ENCODE measurements at places on chromosomes 11 and 22. TPM values are rescaled to one million over a fixed set of nuclear protein-coding genes. Genes with fewer than 3 reads are reported as not detected.

- no peak for DNase-seq
Measured at GRCh38 chr11:64347193-64347867, 7.3 kb downstream of the CCDC88B start.

- no peak for DNase-seq
Measured at GRCh38 chr11:73298233-73298632, 9.8 kb upstream of the ARHGEF17 start.

- peak; percentile 24 for DNase-seq
Measured at GRCh38 chr11:117805045-117805444, 8.0 kb upstream of the DSCAML1 start.

DNA sequence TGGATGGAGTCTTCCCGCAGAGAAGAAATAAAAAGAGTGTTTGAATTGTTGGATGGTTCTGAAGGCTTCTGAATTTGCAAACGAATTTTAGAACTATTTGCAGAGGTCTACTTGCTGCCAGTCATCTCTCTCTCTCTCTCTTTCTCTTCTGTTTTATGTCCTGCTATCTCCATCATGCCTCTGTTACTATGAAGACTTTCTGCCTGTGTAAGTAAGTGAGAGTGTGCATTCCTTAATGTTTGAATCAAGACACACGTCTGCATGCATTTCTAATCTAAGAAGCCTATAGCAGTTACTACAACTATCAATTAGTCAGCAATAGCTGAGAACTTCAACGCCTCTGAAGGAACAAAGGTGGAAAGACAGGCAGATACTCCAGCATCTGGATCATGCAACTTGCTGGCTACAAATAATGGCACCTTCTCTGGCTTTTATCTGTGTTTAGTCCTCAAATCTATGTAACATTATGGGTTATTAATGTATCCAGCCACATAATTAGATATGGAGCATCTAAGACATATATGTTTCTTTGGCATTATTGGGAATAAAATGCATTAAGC, 191.5 kb upstream of the BLID start:
- DNase-seq, result no peak

GRCh38 chr11:65432686-65433582, 10.3 kb downstream of the NEAT1 start:
- DNase-seq, result peak; percentile 65

DNA sequence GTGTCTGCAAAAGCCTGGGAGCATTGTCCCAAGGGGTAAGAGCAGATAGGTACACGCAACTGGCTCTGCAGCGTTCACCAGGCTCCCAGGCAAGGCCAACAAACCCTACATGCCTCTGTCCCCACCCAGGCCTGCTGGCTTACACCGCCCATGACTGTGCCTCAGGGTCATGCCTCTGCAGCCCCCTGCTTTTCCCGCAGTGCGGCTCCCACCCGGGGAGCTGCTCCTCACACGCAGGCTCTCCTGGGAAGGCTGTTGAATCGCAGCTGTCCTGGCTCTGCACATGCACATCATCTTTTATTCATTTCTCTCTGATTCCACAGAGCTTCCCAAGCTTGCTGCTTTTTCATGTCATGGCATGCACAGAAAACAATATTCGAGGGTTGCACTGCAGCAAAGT, 29.2 kb upstream of the B3GAT1 start:
- no peak for DNase-seq

DNA sequence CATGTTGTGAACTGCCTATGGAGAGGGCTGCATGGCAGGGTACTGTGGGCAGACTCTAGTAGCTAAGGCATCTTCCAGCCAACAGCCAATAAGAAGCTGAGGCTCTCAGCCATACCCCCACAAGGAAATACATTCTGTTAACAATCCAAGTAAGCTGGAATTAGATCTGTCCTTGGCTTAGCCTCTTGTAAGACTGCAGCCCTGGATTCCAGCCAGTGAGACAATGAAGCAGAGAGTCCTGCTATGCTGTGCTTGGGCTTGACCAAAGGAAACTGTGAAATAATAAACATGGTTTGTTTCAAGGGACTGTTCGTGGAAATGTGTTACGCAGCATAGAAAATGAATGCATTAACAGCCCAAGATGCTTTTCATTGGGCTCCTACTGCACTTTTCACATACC, 1097.4 kb upstream of the CCDC90B start:
- no peak for DNase-seq

DNA sequence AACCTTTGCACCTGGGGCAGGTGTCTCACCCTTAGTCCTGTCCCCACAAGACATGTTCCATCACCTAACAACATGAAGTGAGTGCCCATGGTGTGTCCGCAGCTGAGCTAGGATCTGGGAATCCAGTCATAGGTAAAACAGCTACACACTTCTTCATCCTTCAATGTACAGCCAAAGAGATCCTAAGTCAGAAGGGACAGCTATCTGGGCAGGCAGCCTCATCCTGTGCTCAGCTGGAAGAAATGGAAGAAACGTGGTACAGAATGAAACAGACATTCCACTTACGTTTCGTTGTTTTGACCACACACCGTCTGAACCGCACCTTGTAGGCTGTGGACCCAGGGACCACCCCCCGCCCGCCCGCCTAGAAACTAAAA, 30.8 kb downstream of the PDGFB start:
- no peak for DNase-seq

GRCh38 chr11:45436118-45436517, 150.0 kb upstream of the SYT13 start:
- DNase-seq, result no peak

DNA sequence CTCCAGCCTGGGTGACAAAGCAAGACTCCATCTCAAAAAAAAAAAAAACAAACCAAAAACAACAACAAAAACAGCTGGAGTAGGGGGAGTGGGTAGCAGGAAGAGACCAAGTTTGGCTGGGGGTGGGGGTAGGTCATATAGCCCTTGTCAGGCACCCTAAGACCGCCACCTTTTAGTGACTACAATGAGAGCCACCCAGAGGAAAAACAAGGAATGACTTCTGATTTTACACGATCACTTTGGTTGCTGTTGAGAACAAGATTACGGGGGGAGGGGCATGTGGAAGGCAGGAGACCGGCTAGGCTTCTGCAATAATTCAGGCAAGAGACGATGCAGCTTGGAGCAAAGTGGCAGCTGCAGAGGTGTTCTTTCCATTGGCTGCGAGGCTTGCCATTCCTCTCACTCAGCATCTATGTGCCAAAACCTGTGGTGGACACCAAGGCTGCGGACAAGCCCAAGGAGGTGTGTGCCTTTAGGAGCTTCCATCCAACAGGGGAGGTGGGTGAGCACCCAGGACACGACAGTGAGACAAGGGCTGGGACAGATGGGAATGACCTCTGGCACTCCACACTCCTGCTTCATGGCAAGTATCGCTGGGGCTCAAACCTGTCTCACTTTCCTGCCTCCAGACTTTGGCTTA, 1.7 kb downstream of the RPS19BP1 start:
- DNase-seq, result peak; percentile 35

GRCh38 chr22:27628891-27629631, 172.5 kb downstream of the MN1 start:
- no peak for DNase-seq

DNA sequence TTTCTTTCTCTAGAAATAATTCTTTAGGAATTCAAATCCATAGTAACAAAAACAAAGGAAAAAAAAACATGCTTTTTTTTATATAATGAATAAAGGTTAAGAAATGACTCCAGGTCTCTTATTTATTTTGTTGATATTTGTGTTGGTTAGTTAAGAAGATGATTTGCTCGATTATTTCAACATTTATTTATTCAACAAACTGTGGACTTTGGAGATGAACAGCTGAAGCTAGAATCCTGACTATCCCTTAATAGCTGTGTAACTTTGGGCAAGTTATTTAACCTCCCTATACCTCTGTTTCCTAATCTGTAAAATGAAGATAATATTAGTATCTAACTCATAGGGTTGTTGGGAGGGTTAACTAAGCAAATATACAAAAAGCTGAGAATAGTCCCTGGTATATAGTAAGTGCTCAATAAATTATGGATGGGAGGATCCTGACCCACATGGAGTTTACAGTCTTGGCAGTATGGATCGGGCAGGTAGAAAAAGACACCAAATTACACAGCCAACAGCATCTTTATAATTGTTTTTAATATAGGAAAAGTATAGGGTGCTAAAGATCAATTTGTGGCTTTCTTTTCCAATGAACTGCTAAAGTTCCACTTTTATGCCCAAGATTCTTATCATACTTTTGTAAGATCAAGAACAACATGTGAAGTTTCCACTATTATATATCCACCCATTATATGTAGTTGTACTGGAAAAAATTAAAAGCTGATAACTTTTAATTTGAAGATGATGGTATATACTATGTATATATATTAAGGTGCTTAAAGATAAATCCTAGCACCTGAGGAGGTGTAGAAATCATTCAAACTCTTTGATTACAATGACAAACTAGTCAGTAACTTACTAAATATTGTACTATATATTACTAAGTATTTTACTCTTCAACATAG, 1.3 kb upstream of the CAT start:
- DNase-seq, result no peak

DNA sequence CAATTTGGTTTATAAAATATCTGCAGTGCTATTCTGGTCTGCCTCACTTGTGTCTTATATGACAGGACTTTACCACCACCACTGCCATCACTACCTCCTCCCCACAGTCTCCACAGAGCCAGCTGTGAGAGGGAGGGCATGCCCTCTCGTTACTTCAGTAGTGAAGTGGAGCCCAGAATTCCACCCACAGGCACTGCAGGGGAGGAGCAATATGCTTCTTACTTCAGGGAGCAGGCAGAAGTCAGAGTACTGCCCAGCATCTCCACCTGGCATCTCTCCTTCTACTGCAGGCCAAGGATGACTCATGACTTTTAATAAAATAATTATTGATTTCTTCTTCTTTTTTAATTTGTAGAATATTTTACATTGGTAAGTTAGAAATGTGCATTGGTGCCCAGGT, 255.5 kb downstream of the DYNC2H1 start:
- DNase-seq, result no peak

DNA sequence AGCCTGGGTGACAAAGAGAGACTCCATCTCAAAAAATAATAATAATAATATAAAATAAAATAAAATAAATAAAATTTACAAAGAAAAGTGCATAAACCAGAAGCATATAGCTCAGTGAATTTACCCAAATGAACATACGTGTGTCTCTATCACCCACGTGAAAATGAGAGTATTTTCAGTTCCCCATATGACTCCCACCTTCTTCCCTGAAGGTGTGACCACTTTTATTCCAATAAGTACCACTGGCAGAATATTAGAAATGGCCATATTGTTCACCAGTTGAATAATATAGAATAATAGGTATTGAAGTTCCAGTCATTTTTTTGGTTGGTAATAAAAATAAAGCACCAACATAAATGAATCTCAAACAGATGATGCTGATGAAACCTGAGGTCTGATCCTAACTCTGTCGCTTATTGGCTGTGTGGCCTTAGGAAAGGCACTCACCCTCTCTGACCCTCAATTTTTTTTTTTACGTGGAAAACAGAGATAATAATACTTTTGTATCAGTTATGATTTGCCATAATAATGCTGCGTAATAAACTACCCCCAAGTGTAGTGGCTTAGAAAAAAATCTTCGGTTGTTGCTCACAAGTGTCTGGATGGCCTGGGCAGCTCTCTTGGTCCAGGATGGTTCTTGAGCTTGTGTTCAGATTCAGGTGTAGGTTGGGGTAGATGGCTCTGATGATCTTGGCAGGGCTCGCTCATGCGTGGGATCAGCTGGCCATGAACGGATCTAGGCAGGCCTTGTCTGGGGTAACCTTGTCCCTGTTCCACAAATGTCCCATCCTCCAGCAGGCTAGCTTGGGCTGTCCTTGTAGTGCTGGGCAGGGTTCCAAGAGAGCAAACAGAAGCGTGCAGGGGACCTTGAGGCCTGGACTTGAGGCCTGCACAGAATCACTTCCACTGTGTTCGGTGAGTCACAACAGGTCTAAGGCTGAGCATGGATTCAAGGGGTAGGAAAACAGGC, 88.1 kb downstream of the MYO18B start:
- DNase-seq, result no peak

- peak; percentile 41 for DNase-seq
Measured at GRCh38 chr11:77322926-77323590, 21.6 kb upstream of the GDPD4 start.

DNA sequence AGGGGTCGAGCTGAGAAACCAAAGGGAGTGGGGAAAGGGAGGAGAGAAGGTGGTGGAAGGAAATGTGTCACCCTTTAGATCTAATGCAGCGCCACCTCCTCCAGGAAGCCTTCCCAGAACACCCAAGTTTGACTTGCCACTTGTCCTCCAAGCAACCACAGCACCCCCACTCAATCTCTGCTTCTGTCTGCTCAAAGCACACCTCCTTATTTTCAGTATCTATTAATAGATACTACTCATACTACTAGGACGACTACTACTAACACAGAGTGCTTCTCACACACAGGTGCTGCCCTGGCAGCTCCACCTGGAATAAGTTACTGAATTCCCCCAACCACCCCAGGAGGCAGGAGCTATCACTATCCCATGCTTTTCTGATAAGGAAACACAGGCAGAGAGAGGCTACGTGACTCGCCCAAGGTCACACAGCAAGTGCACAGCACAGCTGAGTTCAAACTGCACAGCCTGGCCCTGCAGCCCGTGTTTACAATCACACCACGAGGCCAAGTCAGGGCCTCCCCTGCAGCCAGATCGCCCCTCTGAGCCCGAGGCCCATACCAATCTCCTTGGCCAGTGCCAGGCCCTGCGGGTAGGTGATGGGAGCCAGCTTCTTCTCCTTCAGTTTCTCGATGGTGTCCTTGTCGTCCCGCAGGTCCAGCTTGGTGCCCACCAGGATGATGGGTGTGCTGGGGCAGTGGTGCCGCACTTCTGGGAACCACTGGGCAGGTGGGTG, 13.2 kb downstream of the RAC2 start:
- peak; percentile 27 for DNase-seq

GRCh38 chr11:68090706-68091105, 30.5 kb downstream of the CHKA start:
- peak; percentile 54 for DNase-seq

GRCh38 chr11:129580278-129580677, 204.6 kb downstream of the BARX2 start:
- no peak for DNase-seq

The WNT7B gene
- total RNA-seq, result not detected

The OR10D3 gene
- not detected for total RNA-seq

The CARNS1 gene
- under 0.01 TPM for total RNA-seq

The SHANK3 gene
- total RNA-seq, result 11.5 TPM

The SMTNL1 gene
- not detected for total RNA-seq

The PLAAT2 gene
- total RNA-seq, result not detected

The OR6A2 gene
- total RNA-seq, result under 0.01 TPM
